ENCODE measurements at places on chromosomes 16 and 17.

DNA sequence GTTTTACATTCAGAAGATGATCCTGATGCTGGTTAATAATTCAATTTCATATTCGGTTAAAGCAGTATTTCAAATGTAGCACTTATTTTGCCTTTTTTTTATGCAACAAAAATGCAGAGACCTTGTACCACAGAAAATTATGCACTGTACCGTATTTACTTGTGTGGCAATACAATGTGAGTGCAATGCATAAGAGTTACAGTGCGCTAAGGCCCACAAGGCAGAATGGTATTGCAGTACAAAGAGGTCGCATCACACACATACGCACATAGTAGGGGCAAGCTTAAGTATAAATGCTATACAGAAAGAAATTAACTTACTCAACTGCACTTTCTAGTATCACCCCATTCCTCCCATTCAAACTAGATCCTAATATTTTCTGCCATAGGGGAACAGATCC lies 103.0 kb downstream of the SYCE1L start:
- no peak for DNase-seq

DNA sequence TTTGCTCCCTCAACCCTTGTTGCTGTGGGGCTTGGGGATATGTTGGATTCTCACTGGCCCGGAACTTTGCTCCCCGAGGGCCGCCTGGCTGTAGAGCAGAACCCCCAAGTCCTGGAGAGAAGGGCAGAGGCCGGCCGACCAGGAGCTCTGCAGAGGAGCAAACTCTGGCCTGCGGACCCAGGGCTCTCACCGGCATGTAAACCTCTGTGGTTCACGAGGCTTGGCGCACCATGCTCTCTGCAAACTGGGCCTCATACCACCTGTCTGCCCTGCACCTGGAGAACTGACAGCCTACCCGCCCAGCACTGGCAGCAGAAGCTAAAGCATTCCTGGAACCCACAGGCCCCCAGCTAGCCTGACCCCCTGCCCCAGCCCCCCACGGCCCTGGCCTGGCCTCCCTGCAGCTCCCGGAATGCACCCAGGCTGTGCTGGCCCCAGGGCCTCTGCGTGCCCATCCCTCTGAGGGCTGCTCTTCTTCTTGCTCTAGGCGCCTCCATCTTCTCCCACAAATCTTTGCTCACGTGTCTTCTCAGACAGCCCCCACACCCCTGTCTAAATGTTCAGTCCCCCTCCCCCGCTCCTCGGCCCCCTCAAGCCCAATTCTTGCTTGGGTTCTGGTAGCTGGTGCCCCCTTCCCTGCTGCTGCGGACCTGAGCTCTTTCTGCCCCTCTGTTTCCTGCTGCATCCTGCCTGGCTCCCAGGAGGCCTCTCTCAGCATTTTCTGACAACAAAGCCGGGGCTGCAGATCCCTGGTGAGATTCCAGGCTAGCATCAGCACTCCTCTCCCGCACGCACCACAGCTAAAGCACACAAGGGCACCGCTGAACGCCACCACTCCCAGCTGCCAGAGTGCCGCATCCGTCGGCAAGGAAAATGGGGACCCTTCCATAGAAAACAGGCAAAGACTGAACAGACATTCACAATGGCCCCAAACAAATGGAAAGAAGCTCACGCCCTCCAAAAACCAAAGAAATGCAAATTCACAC lies 23.3 kb downstream of the ACTG1 start:
- DNase-seq = peak; percentile 71

- no peak for DNase-seq
Measured at GRCh38 chr17:82475458-82475857, 16.9 kb downstream of the NARF start.

- no peak for DNase-seq
Measured at GRCh38 chr17:72496461-72496860, 375.6 kb downstream of the SOX9 start.

DNA sequence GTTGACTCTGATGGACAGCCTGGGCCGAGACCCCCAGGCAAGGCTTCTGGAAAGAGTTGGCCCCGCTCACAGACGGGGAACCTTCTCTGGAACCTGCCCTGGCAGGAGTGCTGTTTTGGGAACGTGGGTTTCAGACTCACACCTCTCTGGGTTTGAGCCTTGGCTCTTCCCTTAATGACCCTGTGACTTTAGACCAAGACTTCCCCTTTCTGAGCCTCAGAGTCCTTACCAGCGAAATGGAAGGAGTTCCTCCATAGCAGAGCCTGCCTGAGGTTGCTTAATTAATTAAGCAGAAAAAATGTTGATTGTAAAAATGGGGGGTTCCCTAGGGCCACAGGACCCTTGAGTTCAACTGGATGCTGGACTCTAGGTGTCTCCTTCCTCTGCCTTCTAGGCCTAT lies 408.2 kb downstream of the SEC14L1 start:
- no peak for DNase-seq

- DNase-seq = no peak
Measured at GRCh38 chr16:11250786-11251524, 5.0 kb downstream of the SOCS1 start.
